8988T (cell line): ENCODE measurements at places on chromosomes 11 and 22.

DNA sequence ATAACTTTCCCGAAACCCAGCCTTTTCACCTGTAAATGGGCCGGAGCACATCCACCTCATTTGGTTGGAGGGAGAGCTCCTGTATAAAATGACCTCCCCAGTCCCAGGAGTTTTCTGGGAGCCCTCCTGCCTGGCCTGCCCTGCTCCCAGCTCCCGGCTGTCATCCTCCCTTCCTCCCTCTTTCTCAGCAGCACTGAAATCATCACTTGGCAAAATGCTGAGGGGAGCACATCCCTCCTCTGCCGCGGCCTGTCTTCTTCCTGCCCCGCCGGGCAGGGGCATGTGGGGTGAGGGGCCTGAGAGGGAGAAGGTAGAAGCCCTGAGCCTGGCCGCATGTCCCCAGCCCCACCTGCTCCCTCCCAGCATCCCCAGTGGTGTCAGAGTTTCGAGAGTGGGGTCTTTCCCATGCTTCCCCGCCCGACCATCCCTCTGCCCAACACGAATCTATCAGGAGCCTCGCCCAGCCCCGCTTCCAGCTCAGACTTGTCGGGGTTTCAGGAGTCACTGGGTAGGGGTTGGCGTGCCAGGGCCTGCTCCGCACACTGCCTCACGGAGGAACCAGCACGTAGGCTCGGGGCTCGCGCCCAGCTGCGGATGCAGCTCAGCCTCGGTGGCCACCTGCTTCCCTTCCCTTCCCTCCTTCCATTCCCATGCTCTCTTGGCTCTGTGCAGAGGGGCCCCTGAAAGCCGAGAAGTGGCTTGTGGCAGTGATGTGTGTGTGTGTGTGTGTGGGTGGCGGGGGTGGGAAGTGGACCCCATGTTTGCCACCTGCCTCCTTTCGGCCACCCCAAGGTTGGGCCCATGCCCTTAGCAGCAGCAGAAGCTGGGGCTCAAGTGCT, 37.1 kb downstream of the NECTIN1 start:
- no peak for DNase-seq

DNA sequence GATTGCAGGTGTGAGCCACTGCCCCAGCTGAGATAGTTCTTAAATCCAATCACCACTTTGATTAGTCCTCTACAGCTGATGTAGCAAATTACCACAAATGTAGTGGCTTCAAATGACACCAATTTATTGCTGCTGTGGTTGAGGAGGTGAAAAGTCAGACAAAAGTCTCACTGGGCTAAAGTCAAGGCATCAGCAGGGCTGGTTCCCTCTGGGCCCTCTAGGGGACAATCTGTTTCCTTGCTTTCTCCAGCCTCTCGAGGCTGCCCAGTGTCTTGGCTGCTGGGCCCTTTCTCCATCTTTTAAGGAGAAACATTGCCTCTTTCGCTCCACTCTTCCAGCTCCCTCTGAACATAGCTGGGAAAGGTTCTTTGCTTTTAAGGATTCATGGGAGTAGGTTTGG, 50.5 kb upstream of the SHANK2 start:
- no peak for DNase-seq

DNA sequence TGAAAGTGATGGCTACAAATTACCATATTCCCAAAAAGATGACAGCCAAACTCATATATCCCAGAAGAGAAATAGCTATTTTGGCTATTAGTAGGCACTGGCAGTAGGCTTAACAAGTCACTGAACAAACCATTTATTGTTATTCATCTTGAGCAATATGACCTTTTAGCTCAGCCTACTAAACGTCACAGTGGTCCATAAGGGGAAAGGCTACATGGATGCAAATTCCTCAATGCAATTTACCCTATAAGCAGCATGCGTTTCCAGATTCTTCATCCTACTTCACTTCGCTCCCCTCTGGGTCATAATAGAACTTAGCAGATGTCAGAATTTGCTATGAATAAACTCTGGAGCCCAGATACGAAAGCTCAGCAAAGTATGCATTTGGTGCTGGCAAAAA, 114.0 kb downstream of the SIK3 start:
- DNase-seq, result no peak

- DNase-seq, result no peak
Observed at GRCh38 chr22:36902143-36902926, 11.1 kb upstream of the CSF2RB start.

- no peak for DNase-seq
Observed at GRCh38 chr22:32809786-32810554, 8.5 kb downstream of the TIMP3 start.

GRCh38 chr11:2298795-2299761, 2.6 kb downstream of the C11orf21 start:
- peak; percentile 95 for DNase-seq

- no peak for DNase-seq
Observed at GRCh38 chr11:93737904-93738612, 3.2 kb downstream of the TAF1D start.

GRCh38 chr11:6727971-6728760, 43.6 kb downstream of the OR2AG2 start:
- DNase-seq, result no peak

DNA sequence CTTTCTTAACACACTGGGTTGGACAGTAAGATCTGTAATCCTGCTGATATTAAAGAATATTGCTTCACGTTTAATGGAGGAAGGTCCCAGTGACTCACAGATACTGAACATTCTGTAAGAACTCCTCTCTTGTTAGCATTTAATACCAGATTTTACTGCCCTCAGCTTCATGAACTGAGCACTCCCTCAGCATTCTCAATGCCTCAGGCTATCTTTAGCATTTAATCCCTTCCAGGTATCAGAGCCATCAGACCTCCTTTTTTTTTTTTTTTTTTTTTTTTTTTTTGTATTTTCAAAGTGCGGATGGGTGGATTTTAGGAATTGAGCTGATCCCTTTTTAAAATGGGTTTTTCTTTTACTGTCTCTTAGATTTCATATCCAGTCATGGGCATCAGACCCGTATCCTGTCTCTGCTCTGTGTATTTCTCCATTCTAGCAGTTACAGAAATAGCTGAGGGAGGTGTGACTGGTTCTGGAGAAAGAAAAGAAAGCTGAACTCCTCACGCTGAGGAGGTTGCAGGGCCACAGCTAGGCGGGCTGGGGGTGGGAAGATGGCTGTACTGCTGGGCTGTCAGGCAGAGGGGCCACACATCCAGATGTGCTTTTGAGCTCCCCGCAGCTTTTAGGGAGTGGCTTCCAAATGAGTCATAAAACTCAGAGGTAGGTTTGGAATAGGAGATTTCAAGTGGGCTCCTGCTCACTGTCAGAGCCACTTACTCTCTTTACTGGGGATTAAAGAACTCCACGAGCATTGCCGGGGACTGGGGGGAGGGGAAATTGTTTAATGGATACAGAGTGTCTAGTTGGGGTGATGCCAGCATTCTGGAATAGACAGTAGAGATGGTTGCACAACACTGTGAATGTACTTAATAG, 97.0 kb downstream of the SYT9 start:
- no peak for DNase-seq

DNA sequence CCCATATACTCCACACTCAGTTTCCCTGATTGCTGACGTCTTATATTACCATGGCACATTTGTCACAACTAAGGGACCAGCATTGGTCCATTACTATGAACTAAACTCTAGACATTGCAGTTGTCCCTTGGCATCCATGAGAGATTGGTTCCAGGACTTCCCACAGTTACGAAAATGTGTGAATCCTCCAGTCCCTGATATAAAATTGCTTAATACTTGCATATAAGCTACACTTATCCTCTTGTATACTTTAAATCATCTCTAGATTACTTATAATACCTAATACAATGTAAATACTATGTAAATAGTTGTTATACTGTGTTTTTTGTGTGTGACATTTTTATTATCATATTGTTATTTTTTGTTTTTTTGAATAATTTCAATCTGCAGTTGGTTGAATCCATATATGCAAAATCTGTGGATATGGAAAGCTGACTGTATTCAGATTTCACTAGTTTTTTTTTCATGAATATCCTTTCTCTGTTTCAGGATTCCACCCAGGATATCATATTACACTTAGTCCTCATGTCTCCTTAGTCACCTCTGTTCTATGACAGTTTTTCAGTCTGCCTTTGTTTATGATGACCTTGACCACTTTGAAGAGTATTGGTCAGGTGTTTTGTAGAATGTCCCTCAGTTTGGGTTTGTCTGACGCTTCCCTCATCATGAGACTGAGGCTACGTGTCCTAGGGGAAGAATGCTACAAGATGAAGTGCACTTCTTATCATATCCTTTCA, 55.3 kb downstream of the INSC start:
- no peak for DNase-seq

DNA sequence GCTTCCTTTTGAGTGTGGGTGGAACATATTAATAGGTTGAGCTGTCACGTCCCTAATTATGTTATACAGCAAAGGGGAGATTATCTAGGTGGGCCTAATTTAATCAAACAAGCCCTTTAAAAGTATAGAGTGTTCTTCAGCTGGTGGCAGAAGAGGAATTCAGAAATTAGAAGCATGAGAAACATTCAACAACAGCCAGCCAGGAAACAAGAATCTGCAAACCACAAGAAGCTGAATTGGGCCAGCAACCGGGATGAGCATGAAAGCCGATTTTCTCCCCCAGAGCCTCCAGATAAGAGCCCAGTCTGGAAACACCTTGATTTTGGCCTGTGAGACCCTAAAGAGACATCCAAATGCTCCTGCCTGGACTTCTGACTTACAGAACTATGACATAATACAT, 105.8 kb upstream of the LDLRAD3 start:
- no peak for DNase-seq

DNA sequence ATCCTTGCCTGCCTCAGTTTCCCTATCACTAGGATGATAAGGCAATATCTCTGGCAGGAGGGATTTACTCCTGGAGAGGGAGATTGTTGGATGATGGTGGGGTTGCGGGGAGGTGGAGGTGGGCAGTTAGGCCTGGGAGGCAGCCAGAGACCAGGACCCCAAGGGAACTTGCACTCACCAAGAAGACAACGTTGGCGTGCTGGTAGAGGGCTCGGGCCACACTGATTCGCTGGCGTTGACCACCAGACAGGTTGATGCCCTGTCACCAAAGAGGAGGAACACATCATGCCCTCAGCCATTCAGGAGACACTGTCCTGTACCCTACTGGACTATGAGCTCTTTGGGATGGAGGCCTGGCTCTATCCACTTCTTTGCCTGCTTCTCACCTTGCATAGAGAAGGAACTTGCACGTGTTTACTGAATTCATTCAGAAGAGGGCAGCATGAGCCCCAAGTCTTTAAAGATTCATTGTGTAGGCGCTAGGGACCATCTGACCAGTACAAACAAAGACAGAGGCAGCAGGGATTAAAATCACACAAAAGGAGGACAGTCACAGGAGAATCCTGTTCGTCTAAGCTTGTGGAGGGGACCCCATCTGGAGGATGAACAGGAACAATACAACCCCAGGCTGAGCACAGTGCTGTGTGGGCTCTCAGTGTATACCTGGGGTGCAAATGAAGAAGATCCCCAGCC, 24.2 kb upstream of the KCNJ11 start:
- DNase-seq, result no peak

GRCh38 chr11:45332276-45332934, 46.3 kb upstream of the SYT13 start:
- peak; percentile 62 for DNase-seq

- DNase-seq, result no peak
Observed at GRCh38 chr11:46386674-46387073, 4.9 kb downstream of the CHRM4 start.

- no peak for DNase-seq
Observed at GRCh38 chr11:62536301-62536957, 10.2 kb downstream of the AHNAK start.

GRCh38 chr11:14275076-14275475, 83.9 kb downstream of the RRAS2 start:
- no peak for DNase-seq

GRCh38 chr11:59365232-59366018, 6.7 kb downstream of the OR5AN1 start:
- DNase-seq, result no peak

DNA sequence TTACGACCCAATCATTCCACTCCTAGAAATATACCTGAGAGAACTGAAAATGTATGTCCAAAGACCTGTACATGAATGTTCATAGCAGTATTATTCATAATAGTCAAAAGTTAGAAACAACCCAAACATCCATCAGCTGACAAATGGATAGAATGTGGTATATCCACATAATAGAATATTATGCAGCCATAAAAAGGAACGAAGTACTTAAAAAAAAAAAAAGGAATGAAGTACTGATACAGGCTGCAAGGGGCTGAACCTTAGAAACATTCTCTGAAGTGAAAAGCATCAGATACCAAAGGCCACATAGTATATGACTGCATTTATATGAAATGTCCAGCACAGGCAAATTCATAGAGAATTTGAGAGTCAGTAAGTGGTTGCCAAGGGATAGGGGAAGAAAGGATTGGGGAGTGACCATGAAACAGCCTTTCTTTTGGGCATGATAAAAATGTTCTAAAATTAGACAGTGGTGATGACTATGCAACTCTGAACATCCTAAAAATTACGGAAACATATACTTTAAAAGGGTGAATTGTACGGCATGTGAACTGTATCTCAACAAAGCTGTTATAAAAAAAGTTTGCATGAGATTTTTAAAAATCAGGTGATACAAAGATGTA, 1.8 kb downstream of the TPST2 start:
- DNase-seq, result no peak

- DNase-seq, result no peak
Observed at GRCh38 chr11:95138448-95138847, 48.8 kb downstream of the ENDOD1 start.
